ENCODE measurements at places on chromosomes 1 and 21.

GRCh38 chr1:35809114-35810095, 1.6 kb downstream of the AGO4 start:
- peak; percentile 4 for DNase-seq

- no peak for DNase-seq
Observed at GRCh38 chr21:35628316-35628715, 432.0 kb downstream of the SETD4 start.

DNA sequence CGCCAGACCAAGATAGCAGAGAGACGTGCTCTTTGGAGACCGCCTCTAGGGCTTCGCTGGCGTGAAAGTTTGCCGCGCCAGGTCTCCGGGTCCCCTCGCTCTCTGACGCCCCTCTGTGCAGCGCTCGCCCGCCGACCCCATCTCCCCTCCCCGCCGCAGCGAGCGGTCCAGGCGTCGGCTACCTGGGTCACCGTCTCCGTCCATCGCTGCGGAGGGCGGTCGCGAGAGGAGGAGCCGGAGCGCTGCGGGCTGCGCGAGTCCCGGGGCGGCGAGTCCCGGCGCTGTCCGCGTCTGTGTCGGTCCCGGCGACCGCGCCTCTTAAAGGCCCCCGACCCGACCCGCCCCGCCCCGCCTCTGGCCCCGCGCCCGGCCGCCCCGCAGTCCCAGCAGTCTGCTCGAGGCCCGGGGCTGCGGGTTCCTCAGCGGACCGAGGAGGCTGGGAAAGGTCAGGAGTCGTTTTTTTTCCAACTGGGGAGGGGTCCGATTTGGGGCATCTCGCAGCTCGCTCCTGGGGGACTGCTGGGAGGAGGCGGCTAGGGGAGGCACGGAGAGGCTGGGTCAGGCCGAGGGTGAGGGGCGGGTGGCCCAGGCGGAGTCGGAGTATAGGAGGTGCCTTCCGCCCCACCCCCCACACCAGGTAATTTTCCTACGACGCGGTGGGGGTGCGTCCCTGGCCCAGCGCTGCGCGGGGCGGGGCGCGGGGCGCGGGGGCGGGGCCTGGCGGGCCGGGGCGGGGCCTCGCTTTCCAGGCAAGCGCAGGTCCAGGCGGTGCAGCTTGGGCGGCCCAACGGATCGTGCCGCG, at the start of the genes FBXO2 and FBXO44:
Gene FBXO2, minus strand, starts transcription at position 293 of the 802 bp plus-strand sequence. Its CDS starts 89 bp downstream, at position 204.
Gene FBXO44, plus strand, starts transcription at position 741 of the 802 bp plus-strand sequence. CDS start 959 bp downstream, outside the sequence.
- DNase-seq, result peak; percentile 36

DNA sequence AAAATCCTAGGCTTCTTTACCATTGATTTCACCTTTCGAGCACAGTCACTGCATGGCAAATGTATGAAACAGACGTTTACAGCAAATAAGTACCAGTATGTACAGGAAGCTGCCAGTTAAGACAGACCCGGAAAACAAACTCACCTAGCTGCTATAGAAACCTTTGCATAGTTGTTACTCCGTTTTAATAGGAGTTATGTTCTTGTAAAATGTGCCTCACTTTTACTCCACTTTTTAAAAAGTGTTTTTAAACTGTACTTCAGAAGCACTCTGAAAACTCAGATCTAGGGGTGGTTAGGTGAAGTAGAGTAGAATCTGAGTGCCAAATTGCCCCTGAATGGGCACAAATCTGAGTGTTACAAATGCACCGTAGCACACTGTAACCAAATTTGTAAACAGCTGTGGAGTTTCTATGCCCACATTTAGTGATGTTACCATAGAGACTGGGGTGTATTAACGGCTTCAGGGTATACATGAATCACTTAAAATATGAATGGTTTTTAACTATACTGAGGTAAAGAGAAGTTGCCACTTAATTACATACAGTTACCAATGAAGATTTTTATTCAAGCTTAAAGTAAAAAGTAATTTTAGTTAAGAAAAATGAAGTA, 30.7 kb downstream of the CNIH4 start:
- no peak for DNase-seq

- no peak for DNase-seq
Observed at GRCh38 chr1:7298145-7298544, 473.0 kb upstream of the VAMP3 start.

- no peak for DNase-seq
Observed at GRCh38 chr1:53198241-53198651, 1.6 kb downstream of the CPT2 start.

- DNase-seq, result peak; percentile 78
Observed at GRCh38 chr1:86741947-86742572, 37.7 kb downstream of the SH3GLB1 start.

- DNase-seq, result no peak
Observed at GRCh38 chr21:19640964-19641363, 1237.4 kb upstream of the TMPRSS15 start.

- DNase-seq, result no peak
Observed at GRCh38 chr1:230253150-230253549, 173.0 kb downstream of the PGBD5 start.
